ENCODE measurements at places on chromosomes 16 and 17. TPM values are rescaled to one million over a fixed set of nuclear protein-coding genes. Genes with fewer than 3 reads are reported as not detected.

The RGS11 gene
- not detected for total RNA-seq

The SOX9 gene
- 0.82 TPM for total RNA-seq

GRCh38 chr17:77560381-77560780, 398.1 kb upstream of the TNRC6C start:
- DNase-seq = no peak

- peak; percentile 85 for DNase-seq
Observed at GRCh38 chr16:27980076-27980775, 83.3 kb downstream of the GSG1L start.

DNA sequence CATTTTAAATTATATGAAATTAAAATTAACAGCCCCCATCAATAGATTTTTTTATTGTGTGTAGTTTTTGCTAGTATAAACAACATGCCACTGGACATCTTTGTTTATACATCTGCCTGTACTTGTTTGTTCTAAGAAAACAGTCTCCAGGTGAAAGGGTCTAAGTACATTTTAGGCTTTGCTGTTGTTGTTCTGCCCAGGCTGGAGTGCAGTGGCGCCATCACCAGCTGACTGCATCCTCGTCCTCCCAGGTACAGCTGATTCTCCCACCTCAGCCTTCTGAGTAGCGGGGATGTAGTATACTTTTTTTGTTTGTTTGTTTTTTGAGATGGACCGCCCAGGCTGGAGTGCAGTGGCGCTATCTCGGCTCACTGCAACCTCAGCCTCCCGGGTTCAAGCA, 25.5 kb downstream of the C17orf58 start:
- no peak for DNase-seq

DNA sequence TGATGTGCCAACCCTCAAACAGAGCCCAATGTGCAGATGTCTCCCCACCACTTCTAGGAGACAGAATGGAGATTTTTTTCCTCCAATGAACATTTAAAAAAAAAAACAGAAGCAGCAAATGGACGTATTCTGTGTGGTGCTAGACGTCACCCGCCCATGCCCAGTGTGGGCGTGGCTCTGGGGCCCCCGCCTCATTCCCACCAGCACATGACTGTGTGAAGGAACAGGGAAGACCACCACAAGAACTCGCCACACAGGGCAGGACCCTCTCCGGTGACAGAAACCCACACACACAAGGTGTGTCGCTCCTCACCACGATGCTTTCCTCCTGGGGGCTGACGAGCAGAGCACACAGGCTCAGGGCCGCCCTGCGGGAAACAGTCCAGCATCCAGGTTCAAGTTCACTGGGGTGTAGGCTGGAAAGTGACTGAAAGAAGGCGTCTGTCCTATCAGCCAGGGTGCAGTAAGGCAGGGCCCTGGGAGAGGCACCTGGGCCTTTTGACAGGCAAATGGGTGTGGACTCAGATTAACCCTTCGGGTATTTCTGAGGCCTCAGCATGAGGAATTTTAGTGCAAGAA, 53.5 kb downstream of the KLHDC4 start:
- DNase-seq = no peak

All from MG63 (cell line).